ENCODE measurements at places on chromosomes 6 and 20.

GRCh38 chr20:61185841-61186601 is 66.0 kb upstream of the CDH4 start:
- DNase-seq, result no peak

- peak; percentile 69 for DNase-seq
These were observed at the start of gene RALY for GRCh38 chr20:33993576-33994221. TSS of gene RALY (plus strand) at chr20:33993911. CDS start at chr20:34072075, 78,164 bp downstream.

GRCh38 chr20:8670893-8671215 is 398.0 kb upstream of the PLCB4 start:
- no peak for DNase-seq

DNA sequence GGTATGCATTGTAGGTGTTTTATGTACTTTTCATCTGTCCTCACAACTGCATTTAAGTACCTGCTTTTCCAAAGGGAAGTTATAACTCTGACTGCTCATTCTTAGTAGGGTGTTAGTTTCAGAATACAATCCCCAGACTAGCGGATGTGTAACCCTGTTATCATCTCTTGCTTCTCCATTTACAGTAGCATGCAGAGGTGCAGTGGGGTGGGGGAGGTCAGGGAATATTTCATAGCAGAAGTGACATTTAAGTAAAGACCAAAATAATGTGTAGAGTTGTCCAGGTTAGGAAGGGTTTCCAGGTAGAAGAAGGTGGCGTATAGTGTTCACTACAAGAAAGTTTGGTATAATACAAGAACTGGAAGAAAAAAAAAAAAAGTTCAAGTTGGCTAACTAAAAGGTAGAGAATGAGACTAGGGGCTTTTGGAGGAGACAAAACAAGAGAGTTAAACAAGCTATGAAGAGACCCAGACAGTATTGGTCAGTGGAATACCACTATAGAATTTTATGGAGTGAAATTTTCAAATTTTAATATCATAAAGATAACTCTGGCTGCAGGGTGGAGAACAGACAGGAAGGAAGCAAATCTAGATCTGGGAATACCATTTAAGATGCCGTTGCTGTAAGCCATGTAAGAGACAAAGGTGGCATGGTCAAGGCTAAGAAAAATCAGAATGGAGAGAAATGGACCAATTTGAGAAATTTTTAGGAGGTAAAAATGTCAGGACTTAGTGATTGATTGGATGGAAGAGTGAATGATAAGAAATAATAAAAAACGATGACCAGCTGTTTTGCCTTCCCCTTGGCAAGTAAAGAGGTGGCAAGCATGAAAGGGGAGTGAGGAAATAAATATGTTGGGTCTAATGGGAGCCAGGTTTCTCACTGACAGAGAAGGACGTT is 2.2 kb upstream of the AHI1 start:
- DNase-seq, result no peak

- DNase-seq, result no peak
These were observed 254.3 kb upstream of the FOXQ1 start for GRCh38 chr6:1057490-1058135.

All from stimulated activated naive B cell treated with anti-CD40 and anti-IgM and Interleukin-4, amounts not matched to agents 10 μg/mL and 1 μg/mL and 100 μg/mL, for 72 hours (primary cell).